ENCODE measurements at places on chromosomes 4 and X.

DNA sequence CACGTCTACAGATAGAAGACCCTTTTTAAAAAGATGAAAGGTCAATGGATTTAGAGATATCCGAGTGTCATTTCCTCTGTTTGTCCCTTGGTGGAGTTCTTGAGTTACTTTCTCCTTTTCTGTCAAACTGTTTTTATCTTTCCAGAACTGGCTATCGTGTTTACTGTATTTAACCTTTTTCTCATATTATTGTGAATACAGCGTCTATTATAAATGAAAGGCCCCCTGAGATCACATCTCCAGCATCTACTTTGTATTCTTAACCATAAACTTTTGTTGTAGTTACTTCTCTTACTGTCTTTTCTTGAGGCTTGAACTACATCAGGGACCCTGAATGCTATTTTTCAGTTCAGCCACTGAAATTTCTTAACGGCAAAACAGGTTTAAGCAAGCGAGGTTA, 4.0 kb upstream of the PCDH7 start:
- DNase-seq: peak; percentile 12

DNA sequence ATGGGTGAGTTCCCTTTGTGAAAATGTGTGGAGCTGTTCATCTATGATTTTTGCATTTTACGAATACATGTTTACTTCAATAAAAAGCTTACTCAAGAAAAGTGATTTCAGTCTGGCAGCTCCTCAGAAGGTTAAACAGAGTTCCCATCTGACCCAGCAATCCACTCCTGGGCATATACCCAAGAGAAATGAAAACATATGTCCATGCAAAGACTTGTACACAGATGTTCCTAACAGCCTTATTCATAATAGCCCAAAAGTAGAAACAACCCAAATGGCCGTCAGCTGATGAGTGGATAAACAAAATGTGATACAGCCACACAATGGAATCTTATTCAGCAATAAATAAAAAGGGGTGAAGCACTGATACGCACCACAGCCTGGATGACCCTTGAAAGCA, 20.8 kb downstream of the CLCN4 start:
- no peak for DNase-seq

- no peak for DNase-seq
Measured at GRCh38 chr4:183906739-183907651, 1.9 kb downstream of the STOX2 start.

DNA sequence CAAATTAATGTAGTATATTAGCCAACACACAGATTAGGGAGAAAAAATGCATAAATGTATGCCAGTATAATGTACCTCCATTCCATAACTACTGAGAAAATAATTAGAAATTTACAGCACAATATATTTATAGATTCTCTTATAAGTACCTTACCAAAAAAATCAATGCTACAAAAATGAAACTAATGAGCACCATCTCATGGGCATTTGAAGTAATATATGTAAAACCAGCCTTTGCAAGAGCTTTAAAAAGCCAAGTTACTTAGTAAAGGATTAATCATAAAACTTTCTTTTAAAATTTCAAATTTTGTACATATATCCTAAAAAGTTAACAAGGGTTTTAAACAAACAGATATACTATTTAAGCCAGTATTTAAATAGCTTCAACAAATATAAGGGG, 43.2 kb downstream of the LRBA start:
- no peak for DNase-seq

DNA sequence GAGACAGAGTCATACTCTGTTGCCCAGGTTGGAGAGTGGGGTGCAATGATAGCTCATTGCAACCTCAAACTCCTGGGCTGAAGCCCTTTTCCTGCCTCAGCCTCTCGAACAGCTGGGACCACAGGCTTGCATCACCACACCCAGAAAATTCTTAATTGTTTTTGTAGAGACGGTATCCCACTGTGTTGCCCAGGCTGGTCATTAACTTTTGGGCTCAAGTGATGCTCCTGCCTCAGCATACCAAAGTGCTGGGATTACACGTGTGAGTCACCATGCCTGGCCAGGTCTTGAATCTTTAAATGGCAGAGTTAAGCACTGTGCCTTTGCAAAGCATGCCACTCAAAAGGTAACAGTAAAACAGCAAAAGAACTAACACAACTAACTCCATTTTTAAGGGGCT, 28.6 kb upstream of the BBS12 start:
- DNase-seq: no peak

GRCh38 chrX:42079968-42080367, 156.6 kb upstream of the CASK start:
- DNase-seq: no peak

- no peak for DNase-seq
Measured at GRCh38 chr4:182583703-182584415, 333.3 kb downstream of the DCTD start.

GRCh38 chr4:78512357-78512920, 39.1 kb upstream of the ANXA3 start:
- no peak for DNase-seq

GRCh38 chr4:140807491-140808252, 51.5 kb upstream of the TBC1D9 start:
- DNase-seq: peak; percentile 23

- no peak for DNase-seq
Measured at GRCh38 chr4:986879-987623, at the start of gene IDUA. IDUA (plus strand) TSS chr4:987044; CDS start chr4:987085, 41 bp downstream.

DNA sequence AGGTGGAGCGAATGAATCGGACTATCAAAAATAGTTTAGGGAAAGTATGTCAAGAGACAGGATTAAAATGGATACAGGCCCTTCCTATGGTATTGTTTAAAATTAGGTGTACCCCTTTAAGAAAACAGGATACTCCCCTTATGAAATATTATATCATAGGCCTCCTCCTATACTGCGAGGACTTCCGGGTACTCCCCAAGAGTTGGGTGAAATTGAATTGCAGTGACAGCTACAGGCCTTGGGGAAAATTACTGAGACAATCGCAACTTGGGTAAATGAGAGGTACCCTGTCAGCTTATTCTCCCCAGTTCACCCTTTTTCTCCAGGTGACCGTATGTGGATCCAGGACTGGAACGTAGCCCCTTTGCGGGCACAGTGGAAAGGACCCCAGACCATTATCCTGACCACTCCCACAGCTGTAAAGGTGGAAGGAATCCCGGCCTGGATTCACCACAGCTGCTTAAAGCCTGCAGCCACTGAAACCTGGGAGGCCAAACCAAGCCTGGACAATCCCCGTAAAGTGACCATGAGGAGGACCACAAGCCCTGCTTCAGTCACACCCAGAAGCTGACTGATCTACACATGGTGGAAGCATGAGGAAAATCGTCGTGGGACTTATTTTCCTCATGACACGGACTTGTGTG, 1138.1 kb downstream of the ARAP2 start:
- no peak for DNase-seq

DNA sequence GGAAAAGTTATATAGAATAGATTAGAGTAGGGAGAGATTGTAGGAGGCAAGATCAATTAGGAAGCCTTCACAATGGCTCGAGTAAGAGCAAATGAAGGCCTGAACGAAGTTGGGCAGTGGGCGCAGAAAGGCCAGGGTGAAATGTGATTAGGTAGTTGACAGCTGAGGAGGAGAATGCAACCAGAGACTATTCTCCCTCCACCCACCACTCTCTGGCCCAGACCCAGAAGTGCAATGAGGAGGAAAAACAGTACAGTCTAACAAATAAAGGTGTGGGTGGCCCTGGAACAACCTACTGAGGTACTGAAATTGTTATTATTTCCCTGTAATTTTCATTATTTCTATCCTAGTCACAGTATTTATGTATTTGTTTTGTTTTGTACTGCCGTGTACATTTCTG, 176.7 kb downstream of the SLC39A8 start:
- no peak for DNase-seq

- no peak for DNase-seq
Measured at GRCh38 chr4:164779080-164779479, 25.1 kb downstream of the SMIM31 start.

DNA sequence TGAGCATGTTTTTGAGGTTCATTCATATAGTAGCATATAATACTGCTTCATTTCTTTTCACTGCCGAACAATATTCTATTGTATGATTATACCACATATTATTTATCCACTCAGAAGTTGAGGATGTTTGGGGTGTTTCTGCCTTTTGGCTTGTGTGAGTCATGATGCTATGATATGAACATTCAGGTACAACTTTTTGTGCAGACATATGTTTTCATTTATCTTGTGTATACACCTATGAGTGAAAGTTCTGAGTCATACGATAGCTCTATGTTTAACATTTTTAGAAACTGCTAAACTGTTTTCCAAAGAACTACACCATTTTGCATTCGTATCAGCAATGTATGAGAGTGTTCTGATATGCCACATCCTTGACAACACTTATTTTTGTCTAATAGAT, 57.7 kb downstream of the SHROOM4 start:
- no peak for DNase-seq

GRCh38 chrX:65658229-65658628, 9.2 kb upstream of the MSN start:
- DNase-seq: no peak

- no peak for DNase-seq
Measured at GRCh38 chr4:144209491-144209890, 69.0 kb upstream of the GYPA start.

DNA sequence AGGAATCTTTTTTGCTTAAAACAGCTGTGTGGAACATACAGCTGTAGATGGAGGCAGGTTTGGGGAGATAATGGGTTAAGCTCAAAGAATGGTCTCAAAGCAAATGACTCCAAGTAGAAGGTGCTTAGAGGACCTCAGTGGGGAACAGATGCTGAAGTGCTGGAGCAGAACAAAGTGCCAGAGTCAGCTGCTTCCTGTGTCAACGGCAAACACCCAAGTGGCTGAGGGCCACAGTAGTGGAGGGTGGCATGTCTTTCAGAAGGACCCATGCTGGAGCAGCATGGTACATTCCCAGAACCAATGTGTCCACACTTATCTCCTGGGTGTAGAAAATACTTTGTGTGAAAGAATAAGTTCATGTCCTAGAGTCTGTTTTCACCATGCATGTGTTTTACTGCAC, 197.5 kb downstream of the CCNG2 start:
- no peak for DNase-seq

DNA sequence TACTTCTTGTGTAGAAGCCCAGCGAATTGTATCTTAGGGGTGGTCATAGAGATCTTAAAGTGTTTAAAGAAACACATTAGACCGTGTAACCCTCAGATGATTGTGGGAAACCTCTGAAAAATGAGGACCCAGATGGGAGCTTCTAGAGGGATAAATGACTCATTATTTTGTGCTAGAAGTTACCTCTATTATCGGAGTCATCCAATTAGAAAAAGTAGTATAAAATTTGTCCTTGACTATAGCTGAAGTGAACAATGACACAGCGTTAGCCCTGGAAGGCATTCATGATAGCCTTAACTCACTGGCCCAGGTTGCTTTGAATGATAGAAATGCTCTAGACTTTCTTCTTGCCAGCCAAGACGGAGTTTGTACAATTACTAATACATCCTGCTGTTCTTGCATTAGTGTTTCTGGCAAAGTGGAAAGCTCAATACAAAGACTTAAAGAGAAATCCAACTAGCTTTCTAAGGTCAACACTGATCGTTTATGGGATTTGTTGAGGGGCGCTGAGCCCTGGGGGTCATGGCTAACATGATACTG, 178.9 kb upstream of the VEGFC start:
- no peak for DNase-seq

- no peak for DNase-seq
Measured at GRCh38 chr4:142402900-142403299, 443.2 kb downstream of the INPP4B start.

DNA sequence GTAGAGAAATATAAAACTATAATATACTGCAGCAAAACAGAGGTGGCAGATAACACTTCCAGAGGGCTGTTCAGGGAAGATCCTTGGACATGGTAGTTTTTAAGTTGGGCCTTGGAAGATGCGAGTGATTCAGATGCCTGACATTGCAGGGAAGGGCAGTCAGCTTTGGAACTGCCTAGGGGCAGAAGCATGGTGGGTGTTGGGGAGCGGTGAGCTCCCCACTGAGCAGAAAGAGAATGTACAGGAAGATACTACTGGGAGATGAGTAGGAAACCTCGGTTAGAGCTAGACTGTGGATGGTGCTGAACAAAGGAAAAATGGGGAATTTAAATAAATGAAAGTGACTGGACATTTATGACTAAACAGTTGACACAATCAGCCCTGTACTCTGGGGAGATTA, 24.9 kb upstream of the SEC24B start:
- DNase-seq: no peak

DNA sequence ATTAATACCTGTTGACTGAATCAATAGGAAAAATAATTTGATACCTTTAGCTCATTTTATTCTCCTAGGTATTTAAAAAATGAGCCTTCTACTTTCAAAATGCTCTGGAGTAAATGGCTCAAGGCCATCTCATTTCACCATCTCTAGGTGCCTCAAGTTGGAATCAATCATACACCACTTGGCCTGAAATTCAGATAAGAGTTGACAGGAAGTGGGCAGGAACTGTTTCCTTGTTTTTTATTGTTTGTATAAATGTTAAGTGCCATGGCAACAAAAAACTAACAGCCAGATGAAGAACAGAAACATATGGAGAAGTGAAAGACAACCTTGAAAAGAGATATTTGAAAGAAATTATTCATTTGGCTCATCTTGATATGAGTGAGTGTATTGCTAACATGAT, 12.4 kb downstream of the LIMCH1 start:
- no peak for DNase-seq

DNA sequence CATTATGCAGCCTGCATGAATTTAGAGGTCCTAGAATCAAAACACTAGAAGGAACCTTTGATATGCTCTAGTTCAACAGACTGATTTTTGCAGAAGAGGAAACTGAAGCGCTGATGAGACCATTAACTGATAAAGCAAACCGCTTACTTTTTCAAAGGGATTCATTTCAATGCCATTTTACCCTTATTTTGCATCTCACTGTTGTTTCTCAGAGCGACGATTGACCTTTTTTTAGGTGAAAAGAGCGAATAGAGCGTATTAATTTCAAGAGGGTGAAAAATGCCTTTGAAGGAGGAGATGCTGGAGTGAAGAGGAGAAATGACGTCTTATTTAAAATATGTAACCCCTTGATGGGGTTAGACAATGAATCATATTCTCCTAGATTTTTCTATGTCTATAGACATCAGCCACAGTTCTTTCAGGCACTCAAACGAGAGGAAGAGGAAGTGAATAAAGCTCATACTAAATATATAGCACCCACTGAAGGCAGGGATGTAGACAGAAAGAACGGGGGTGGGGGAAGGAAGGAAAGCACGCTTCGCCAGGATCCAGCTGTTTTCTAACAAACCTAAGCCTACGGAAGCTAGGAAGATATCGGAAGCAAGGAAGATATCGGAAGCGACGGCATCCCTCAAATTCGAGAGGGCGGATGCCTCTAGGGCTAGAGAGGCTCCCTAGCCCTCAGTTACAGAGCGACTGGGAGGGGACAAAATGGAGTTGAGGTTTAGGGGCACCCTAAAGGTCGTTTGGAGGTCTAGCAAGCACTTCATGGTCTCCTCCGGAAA, 848 bp downstream of the ACSL4 start:
- no peak for DNase-seq

GRCh38 chr4:139177049-139177868, at the start of gene ELF2:
ELF2 (minus strand) TSS chr4:139177218; CDS start chr4:139137701, 39,517 bp downstream.
- peak; percentile 77 for DNase-seq

- no peak for DNase-seq
Measured at GRCh38 chrX:31251336-31251735, 179.5 kb upstream of the FTHL17 start.
